Thymus (tissue), 14 donors: ENCODE measurements at places on chromosomes 11 and 22. TPM values are rescaled to one million over a fixed set of nuclear protein-coding genes. Genes with fewer than 3 reads are reported as not detected.

GRCh38 chr11:69207165-69207889 is 51.6 kb downstream of the SMIM38 start:
- no peaks in the 10 kb centered on the region for H3K27me3 ChIP-seq
- H3K4me3 ChIP-seq = no peak overlapping the region
- no peak overlapping the region for H3K27ac ChIP-seq

GRCh38 chr11:45489281-45489905 is 176.0 kb downstream of the CHST1 start:
- no peak overlapping the region for H3K27ac ChIP-seq
- no peaks in the 10 kb centered on the region for H3K36me3 ChIP-seq
- no peak overlapping the region for H3K4me3 ChIP-seq
- H3K27me3 ChIP-seq = peaks cover 2% of the 10 kb centered on the region

- peaks cover 5% of the 10 kb centered on the region for H3K4me1 ChIP-seq
Measured at GRCh38 chr11:8262552-8263108, 1.0 kb downstream of the LMO1 start.

PRDX5 gene
- 222 TPM for total RNA-seq

OR8D1 gene
- not detected for total RNA-seq

PGA5 gene
- total RNA-seq = 0.19 TPM

LIF gene
- total RNA-seq = 0.90 TPM

SCUBE2 gene
- 2.1 TPM for total RNA-seq
